ENCODE measurements at places on chromosomes 3 and 15.

GRCh38 chr3:72229952-72230351 is 445.0 kb upstream of the PROK2 start:
- DNase-seq = no peak

DNA sequence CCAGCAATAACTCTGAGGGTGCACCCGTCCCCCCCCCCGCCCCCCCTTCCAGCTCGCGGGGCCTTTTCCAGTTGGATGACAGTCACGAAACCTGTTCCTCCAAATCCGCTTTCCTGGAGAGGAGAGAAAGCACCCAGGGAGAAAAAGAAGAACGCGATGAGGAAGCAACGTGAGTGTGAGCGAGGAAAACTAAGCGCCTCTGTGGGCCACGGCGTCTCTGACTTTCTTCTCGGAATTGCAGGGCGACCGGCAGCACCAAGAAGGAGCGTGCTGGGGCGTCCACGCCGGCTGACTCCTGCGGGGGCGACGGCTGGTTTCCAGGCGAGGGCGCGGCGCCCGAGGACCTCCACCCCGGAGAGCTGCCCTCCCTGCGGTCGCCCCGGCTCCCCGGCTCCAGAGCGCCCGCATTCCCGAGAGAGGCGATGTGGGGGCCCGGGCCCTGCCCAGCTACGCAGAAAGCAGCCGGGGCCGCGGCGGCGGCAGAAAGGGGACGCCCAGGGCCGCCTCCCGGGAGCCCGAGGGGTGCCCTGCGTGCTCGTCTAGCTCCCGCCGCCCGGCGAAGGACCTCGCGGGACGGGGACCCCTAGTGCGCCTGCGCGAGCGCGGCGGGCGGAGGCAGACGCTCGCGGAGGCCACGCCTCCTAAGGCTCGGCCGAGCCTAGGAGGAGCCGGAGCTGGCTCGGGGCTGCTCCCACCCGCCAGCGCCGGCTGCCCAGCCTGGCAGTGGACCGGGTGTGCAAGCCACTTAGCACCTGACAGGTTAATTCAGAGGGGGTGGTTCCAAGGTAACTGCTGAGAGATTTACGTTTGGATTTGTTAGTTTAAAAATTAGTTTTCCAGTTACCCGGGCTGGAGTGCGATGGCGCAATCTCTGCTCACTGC is 15.3 kb upstream of the ADIPOQ start:
- DNase-seq = peak; percentile 95

- no peak for DNase-seq
These were observed 16.2 kb downstream of the SPSB4 start for GRCh38 chr3:141067206-141067974.

- DNase-seq = peak; percentile 80
These were observed 454 bp downstream of the C15orf62 start for GRCh38 chr15:40770147-40770721.

- DNase-seq = no peak
These were observed 223.2 kb upstream of the THBS1 start for GRCh38 chr15:39357480-39358268.

DNA sequence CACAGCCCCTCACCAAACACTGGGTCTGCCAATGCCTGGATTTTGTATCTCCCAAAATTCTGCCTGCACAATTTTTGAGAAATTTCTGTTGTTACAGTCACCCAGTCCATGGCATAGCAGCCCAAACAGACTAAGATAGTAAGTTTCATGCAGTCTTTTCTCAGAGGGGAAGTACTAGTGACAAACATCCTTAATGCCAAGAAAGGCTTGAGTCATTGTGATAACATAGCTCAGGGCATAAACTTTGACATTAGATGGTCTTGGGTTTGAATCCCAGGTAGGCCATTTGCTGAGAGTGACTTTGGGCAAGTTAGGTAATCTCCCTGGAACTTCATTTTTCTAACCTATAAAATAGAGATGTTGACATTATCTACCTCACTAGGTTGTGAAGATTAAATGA is 36.1 kb upstream of the PFN2 start:
- no peak for DNase-seq

- DNase-seq = no peak
These were observed 79.6 kb downstream of the NR2E3 start for GRCh38 chr15:71889947-71890346.

- no peak for DNase-seq
These were observed 154.3 kb upstream of the ARPP21 start for GRCh38 chr3:35484929-35485530.

- no peak for DNase-seq
These were observed 66.4 kb downstream of the SRGAP3 start for GRCh38 chr3:9183011-9183410.

GRCh38 chr3:94811836-94812235 is 749.0 kb downstream of the NSUN3 start:
- no peak for DNase-seq

DNA sequence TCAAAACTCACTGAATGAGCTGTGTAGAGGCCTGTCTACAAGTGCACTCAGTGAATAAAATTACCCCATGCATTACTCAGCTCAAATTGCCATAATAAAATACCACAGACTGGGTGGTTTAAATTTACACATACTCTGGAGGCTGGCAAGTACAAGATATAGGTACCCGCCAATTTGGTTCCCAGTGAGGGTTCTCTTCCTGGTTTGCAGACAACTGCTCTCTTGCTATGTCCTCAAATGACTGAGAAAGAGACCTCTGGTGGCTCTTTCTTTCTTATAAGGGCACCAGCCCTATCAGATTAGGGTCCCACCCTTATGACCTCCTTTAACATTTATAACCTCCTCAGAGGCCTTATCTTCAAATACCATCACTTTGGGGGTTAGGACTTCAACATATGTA is 237.0 kb downstream of the CPNE4 start:
- no peak for DNase-seq

- DNase-seq = no peak
These were observed 422.6 kb downstream of the ROBO1 start for GRCh38 chr3:79344876-79345871.

DNA sequence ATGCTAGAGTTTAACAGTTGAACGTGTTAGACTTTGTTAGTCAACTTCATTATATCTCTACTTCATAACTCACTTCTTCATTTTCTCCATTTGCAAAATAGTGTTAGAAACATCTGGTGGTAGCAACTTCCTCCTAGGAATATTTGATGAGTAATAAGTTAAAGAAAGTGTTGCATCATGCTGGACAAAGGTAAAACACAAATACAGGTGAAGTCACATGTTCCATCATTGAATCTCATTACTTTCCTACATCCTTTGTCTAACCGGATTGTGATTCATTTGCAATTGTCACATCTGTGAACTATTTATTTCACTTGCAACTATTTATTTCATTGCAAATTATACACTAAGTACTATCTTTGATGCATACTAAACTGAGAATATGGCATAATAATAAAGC is 186.5 kb downstream of the TUSC7 start:
- DNase-seq = no peak

DNA sequence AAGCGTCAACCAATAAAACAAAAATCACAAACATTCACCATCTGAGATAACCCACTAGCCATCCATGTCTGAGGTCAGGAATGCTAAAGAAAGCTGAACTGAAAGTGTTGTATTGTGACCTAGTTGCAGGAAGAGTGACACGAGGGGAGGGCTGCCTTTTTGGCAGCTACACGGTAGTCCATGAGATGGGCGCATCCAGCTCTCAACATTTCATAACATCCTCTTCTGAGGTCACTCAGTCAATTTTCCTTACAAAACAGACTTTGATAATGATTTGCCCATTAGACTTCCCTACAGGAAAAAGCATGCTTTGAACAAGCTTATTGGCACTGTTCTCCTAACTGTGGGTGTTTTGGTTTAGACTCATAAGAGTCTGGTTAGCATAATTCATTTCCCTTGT is 15.4 kb upstream of the SHF start:
- no peak for DNase-seq

DNA sequence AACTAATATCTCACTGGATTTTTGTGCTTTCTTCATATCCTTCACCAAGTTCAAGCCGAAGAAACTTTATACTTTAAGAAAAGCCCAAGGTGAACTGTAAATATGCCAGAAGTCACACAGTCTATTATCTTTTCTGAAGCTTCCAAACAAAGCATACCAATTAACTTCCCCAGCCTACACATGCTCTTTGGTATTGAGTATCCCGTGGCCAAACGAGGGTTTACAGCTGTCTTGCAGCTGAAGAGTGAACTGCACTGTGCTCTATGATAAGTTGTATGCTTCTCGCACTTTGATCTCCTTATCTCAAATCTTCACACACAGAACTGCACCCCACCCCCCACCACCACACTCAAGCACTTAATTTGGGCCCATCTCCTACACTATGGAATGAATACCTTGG is 215.6 kb upstream of the VEPH1 start:
- DNase-seq = no peak

- DNase-seq = no peak
These were observed 33.3 kb upstream of the MRPS22 start for GRCh38 chr3:139310474-139310933.

GRCh38 chr15:60681353-60681752 is 202.4 kb upstream of the ICE2 start:
- no peak for DNase-seq

DNA sequence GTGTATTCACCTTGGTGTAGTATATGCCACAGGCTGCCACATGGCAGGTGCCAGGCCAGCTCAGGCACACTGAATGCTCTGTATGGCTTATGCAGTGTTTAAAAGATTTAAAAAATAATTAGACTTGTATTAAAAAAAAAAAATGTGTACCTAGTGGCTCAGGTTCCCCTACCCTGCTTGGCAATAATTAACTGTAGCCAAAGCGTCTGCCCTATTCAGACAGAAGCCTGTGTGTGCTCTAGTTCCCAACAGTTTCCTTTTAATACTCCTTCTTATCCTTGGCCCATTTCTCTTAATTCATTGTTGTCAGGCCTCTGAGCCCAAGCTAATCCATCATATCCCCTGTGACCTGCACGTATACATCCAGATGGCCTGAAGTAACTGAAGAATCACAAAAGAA is 752.2 kb upstream of the CFAP20DC start:
- DNase-seq = no peak

GRCh38 chr3:149975919-149976318 is 5.2 kb upstream of the PFN2 start:
- DNase-seq = peak; percentile 24

GRCh38 chr3:106004826-106005225 is 136.0 kb upstream of the CBLB start:
- no peak for DNase-seq

DNA sequence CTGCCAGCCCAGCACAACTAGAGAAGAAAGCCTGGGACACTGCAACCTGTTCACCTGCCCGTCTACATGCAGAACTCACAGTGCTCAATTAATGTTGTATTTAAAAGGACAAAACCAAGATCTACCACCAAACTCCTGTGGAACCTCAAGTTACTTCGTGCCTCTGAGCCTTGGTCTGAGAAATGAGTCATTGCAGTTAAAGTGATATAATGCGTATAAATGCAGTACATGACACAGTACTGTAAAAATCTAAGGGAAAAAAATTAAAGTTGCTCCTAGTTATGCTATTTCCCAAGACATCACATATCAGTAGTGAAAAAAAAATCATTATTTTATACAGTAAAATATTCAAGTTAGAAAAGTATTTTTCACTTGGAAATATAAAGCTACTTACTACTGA is 138.9 kb downstream of the ZIC4 start:
- DNase-seq = no peak

DNA sequence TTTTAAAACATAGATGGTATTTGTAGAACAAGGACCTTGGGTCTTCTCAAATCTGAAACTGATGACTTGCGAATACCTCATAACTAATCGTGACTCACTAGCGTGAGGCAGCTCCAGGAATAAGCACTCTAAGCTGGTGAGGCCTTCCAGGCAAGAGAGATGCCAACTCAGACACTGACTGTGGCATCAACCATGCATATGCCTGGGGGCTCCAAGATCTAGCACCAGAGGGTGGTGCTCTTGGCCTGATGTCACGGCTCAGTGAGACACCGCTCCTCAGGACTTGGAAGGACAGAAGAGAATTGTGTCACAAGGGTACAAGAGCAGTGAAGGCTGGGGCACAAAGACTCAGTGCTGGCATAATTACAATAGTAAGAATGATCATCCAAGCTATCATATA is 125.0 kb upstream of the TRIM42 start:
- no peak for DNase-seq

DNA sequence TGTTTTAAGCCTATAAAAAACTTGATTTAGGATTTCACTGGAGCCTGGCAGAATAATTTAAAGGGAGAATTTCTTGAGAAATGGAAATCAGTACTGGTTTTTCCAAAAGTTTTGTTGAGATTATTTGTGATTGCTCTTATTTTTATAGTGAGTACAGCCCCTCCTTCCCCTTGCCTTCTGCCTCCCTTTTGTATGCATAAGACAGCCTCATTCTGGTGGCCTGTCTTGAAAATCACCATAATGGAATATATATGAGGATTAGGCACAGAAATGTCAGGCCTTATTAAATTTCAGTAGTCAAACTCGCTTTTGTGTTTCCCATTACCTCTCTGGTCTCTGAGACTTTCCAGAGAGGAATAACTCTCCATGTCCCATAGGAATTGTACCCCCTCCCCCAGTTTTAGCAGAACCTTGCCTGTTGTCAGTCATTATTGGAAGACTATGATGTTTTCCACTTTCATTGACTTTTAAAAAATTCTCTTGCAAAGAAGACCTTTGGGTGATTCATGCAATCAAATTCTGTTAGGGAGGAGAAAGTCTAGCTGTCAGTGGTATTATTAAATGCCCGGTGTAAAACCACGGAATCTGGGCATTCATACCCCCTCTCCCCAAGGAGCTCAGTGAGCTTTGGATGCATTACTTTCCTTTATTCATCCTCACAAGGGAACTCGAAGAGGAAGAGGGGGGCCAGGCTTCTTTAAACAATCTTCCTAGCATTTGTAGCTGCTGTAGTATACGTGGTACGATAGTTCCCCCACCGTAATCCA is 171.6 kb upstream of the TSC22D2 start:
- DNase-seq = no peak

GRCh38 chr3:178127221-178127620 is 409.0 kb upstream of the KCNMB2 start:
- DNase-seq = no peak

GRCh38 chr15:66749841-66750575 is 48.0 kb downstream of the SMAD6 start:
- DNase-seq = no peak

DNA sequence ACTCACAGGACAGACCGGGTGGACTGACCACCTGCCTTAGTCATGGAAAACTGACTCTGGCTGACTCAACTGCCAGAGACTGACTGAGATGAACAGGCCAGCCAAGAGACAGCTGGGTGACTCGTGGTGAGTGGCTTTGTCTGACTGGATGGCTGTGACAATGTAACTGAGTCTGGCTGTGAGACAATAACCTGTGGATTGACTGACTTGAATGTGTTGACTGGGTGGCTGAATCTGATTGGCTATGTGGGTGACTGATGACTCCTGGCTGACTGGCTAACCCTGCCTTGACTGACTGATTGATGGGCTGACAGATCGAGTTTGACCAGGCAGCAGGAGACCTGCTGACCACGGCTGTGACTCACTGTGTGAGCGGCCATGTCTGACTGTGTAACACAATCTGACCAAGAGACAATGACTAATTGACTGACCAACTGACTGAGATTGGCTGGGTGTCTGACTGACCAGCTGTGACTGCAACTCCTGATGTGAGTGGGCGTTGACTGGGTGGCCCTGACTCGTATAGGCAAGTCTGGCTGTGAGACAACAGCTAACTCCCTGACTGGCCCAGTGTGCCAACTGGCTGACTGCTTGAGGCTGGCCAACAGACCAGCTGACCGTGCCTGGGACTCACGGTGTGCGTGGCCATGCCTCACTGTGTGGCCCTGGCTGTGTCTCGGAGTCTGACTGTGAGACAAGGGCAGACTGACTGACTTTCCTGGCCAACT is 509.1 kb downstream of the SHQ1 start:
- DNase-seq = peak; percentile 10

GRCh38 chr3:83457551-83457950 is 1501.2 kb upstream of the CADM2 start:
- no peak for DNase-seq

GRCh38 chr3:70982284-70982683 is 601.2 kb downstream of the FOXP1 start:
- DNase-seq = no peak

Data from NCI-H524 (cell line).